ENCODE measurements at places on chromosomes 2 and 18. TPM values are rescaled to one million over a fixed set of nuclear protein-coding genes. Genes with fewer than 3 reads are reported as not detected.

SP5 gene
- not detected for total RNA-seq

POTEE gene
- 0.07 TPM for total RNA-seq

CPLX4 gene
- total RNA-seq, result not detected

SERPINB7 gene
- 3.0 TPM for total RNA-seq

MLPH gene
- 335 TPM for total RNA-seq

STPG4 gene
- total RNA-seq, result not detected

OTX1 gene
- 4.6 TPM for total RNA-seq

EMX1 gene
- total RNA-seq, result not detected

ELP2 gene
- total RNA-seq, result 34.7 TPM

DUSP19 gene
- 0.80 TPM for total RNA-seq

SPDYA gene
- 0.26 TPM for total RNA-seq

All from A549 treated with AZD2906 at 1 μM for 4 hours (cell line).